ENCODE measurements at places on chromosomes 11 and 22.
A peak's percentile ranks its signal among the peaks of the same experiment; 100 is the strongest.

DNA sequence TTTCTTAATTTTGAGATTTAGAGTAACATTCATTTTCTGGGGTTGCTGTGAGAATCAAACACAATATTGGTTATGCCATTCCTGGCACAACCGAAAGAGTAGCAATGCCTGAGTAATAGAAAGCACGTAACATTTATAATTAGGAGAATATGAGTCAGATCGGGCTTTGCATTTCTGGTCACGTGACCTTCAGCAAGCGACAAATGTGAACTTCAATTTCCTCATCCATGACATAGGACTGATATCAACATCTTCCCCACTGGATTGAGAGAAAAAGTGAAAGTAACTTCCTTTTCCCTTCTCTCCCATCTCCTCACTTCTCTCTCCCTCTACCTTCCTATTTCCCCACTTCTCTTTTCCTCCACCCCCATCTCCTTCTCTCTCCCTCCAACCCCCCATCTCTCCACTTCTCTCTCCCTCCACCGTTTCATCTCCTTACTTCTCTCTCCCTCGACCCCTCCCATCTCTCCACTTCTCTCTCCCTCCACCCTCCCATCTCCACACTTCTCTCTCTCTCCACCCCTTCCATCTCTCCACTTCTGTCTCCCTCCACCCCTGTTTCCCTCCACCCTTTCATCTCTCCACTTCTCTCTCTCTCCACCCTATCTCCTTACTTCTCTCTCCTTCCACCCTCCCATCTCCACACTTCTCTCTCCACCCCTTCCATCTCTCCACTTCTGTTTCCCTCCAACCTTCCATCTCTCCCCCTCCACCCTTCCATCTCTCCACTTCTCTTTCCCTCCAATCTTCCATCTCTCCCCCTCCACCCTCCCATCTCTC, 33.5 kb upstream of the CAT start:
- DNase-seq, result no peak

DNA sequence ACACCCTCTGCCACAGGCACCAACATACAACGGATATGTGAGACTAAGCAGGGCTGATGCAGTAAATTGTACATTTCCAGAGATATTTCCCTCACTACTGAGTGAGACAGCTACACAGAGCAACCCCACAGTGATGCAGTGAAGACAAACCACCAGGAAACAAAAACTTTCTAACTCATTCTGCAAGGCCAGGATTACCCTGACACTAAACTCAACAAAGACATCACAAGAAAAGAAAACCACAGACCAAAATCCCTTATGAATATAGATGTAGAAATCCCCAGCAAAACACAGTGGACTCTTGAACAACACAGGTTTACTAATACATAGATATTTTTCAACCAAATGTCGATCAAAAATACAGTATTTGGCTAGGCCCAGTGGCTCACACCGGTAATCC, 1.5 kb upstream of the SLC7A4 start:
- DNase-seq, result no peak

DNA sequence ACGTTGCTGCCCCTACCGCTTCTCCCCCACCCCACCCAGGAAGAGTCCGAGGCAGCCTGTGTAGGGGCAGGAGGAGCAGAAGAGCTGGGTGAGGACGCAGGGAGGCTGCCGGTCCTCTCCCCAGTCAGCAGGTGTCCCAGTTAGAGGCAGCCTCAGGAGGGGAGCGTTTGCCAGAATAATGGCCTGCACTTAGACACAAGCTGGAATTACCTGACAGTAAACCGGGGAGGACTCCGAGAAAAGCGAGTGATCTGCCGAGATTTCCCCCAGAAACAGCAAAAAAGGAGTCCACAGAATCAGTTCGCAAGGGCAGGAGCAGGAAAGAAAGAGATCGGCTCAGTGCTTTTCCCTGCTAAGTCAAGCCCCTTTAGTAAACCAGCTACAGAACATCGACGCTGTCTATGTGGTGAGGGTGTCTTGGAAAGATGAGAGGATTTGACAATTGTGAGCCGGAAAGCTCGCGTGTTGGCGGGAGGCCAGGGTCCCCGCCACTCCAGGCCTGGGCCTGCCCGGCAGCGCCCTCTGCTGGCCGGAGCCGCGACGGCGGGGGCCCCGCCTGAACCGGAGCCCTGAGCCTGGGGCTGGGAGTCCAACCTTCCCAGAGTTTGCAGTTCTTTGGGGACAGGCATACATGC, 17.7 kb upstream of the THRSP start:
- peak; percentile 87 for DNase-seq

DNA sequence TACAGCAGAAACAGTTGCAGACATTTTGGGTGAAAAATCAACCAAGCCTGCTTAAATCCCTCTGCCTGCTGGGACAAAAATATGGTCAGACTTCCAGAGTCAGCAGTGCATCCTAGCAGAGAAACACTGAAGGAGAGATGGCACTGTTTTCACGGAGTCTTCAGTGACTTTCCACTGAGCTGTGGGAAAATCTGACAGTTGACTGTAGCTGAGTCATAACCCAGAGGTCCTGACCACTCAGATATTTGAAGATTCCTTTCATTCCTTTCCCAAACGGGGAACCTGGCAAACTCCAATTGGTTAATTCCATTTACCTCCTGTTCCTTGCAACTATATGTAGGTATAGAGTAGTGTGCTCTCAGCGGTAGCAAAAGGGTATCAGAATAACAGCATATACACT, 20.9 kb upstream of the UPB1 start:
- DNase-seq, result peak; percentile 88

GRCh38 chr22:48070083-48070482, 1307.6 kb downstream of the TBC1D22A start:
- no peak for DNase-seq

- peak; percentile 55 for DNase-seq
These were observed 9.7 kb upstream of the LRP5 start for GRCh38 chr11:68302670-68303069.

GRCh38 chr22:20434264-20434751, 3.3 kb downstream of the SCARF2 start:
- no peak for DNase-seq

- no peak for DNase-seq
These were observed 189.3 kb downstream of the FAT3 start for GRCh38 chr11:92413757-92414513.

DNA sequence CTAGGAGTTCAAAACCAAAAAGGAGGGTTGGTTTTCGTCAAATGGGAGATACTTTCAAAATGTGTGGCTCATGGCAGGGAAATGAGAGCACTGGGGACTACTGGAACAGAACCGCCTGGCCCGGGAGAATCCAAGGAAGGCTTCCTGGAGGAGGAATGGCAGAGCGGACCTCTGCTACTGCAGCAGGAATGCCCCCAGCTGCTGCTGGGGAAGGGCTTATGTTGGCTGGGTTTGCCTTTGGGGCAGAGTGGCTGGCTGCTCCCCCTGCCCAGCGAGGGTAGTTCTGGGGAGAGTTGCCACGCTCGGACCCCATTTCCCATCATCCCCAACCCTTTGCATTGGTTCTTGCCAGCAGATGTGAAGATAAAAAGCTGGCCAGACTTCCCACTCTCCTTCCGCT, 10.6 kb upstream of the APOBEC3A start:
- DNase-seq, result peak; percentile 42

DNA sequence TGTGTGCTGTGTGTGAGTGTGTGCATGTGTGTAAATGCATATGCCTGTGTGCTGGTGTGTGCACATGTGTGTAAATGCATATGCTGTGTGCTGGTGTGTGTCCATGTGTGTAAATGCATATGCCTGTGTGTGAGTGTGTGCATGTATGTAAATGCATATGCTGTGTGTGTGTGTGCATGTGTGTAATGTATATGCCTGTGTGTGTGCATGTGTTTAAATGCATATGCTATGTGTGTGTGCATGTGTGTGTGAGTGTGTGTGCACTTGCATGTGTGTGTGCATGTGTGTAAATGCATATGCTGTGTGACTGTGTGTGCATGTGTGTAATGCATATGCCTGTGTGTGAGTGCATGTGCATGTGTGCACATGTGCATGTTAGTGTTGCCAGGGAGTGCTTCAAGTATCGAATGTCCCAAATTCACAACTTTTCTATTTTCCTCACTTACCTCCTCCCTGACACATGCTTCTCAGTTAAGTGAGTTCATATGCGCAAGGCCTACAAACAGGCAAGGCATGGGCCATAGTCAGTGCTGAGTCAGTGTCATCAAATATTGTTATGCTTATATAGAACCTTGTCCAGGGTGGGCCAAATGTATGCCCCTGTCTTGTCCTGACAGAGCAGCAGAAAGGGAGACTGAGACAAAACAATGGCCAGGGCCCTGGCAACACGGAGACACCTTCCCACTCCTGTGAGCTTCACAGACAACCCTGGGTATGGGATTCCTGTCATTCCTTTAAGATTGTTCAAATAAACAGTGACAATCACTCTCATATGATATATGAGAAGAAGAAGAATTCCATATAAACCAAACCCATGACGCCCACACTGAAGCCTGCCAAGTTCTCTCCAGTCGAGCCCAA, 38.6 kb downstream of the GGTLC2 start:
- DNase-seq, result no peak

GRCh38 chr11:126197277-126197939, 14.0 kb downstream of the RPUSD4 start:
- DNase-seq, result no peak

DNA sequence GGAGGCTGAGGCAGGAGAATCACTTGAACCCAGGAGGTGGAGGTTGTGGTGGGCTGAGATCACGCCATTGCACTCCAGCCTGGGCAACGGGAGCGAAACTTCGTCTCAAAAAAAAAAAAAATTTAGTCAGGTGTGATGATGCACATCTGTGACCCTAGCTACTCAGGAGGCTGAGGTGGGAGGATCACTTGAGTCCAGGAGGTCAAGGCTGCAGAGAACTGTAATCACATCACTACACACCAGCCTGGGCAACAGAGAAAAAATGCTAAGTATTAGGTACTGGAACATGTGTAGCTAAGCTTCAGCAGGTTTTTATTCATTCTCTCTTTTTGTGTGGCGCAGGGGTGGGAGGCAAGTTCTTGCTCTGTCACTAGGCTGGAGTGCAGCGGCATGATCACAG, 64.2 kb upstream of the SLN start:
- no peak for DNase-seq

- DNase-seq, result no peak
These were observed 1137.7 kb upstream of the CNTN5 start for GRCh38 chr11:97883086-97883485.

- peak; percentile 41 for DNase-seq
These were observed 28.3 kb upstream of the ETS1 start for GRCh38 chr11:128615612-128616011.

DNA sequence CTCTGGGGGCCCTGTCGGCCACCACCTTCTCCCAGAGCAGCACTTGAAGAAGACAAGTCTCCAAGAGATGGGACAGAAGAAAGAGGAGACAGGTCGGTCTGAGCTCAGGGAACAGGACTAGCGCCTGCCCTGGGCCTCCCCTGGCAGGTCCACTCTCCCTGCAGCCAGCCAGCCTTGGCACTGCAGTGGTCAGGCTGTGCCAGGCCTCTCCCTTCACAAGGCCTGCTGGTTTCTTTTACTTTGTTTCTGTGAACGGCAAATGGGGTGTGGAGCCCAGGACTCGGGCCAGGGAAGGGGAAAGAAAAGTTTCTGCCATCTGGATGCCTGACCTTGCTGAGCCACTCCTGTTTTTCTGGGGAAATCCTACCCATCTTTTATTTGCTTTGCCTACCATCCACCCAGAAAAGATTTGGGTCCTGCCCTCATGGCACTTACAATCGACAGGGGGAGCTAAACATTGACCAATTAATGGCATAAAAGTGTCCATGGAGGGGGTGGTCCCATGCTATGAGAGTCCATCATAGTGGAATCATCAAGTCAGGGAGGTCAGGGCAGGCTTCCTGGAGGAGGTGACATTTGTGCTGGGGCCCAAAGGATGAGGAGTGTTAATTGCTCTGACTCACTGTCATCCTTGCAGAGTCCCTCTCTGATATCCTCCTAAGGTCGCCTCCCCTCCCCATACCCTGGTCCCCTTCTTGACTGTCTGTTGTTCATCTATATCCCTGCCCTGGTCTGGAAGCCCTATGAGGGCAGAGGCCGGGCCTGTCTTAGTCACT, 65.2 kb downstream of the NFAM1 start:
- no peak for DNase-seq

DNA sequence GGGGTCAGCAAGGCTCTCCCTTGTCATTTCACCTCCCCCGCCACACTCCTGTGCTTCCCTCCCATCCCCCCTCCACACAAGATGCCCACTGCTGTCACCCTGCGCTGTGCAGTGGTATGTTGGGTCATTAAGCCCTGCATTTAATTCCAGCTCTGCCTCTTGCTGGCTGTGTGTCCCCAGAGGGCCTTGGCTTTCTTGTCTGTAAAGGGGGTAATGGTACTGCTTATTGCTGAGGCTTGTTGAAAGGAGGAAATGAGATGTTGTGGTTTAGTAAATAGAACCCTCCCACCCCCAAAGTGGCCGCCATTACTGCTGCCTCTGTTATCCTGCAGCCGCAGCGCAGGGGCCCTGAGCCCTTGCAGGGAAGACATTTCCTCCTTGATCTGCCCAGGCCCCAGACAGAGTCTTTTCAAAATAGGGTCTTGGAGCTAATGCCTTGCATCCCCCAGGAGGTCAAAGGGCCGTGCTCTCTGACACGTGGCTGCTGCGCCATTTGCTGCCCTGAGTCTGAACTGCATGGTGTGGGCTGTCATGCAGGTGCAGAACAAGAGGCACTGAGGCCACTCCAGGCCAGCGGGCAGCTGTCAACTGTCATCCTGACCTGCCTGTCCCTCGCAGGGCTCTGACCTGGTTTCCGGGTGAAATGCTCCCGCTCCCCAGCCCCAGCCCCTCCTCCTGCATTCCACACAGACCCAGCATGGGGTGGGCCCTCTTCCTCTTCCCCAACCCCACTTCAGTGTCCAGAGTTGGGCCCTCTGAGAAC, 18.7 kb downstream of the PVALB start:
- no peak for DNase-seq

GRCh38 chr11:69027704-69028372, 14.8 kb upstream of the MRGPRF start:
- no peak for DNase-seq

GRCh38 chr11:19134004-19134403, 17.0 kb downstream of the ZDHHC13 start:
- no peak for DNase-seq

- DNase-seq, result no peak
These were observed 26.1 kb upstream of the CARD16 start for GRCh38 chr11:105071089-105071732.

DNA sequence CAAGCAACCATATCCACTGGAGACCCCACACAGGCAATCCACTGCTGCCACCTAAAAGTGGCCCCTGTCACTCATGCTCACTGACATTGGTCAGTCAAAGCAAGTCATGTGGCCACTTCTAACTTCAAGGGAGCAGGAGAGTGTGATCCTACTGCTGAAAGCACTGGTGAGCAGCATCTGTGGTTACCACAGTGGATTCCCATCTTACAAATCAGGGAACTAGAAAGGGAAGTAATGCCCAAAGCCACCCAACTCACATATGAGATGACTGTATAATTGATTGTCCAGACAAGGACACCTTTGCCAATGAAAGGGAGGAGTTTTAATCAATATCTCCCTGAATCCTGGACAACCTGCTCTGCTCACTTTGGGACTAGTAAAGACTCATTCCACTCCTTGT, 17.7 kb downstream of the RCN1 start:
- no peak for DNase-seq

All from islet precursor cell (in vitro differentiated cells).